ENCODE measurements at places on chromosomes 12 and 14.

DNA sequence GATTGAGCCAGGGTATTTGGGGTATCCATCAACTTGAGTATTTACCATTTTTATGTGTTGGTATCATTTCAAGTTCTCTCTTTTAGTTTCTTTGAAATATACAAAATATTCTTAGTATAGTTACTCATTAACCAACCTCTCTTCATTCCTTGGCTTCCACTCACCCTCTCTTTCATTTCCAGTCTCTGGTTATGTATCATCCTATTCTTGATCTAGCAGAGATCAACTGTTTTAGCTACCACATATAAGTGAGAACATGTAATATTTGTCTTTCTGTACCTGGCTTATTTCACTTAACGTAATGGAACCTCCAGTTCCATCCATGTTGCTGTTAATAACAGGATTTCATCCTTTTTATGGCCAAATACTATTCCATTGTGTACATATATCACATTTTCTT is 86.9 kb downstream of the DACT1 start:
- H3K4me1 ChIP-seq = no peaks in the 10 kb centered on the region
- no peak for DNase-seq
- no peak overlapping the region for H3K27ac ChIP-seq
- H3K4me3 ChIP-seq = no peak overlapping the region

- H3K27me3 ChIP-seq = no peaks in the 10 kb centered on the region
- H3K4me3 ChIP-seq = no peak overlapping the region
- peaks cover 38% of the 10 kb centered on the region for H3K36me3 ChIP-seq
- H3K4me1 ChIP-seq = no peaks in the 10 kb centered on the region
These were observed 64.1 kb downstream of the KIAA0586 start for GRCh38 chr14:58491593-58491992.

GRCh38 chr14:23421594-23421993 is 13.5 kb upstream of the MYH6 start:
- no peaks in the 10 kb centered on the region for H3K36me3 ChIP-seq
- no peak overlapping the region for H3K4me3 ChIP-seq
- no peaks in the 10 kb centered on the region for H3K27me3 ChIP-seq
- no peak for DNase-seq
- H3K4me1 ChIP-seq = no peaks in the 10 kb centered on the region

GRCh38 chr14:100747021-100747586 is 20.4 kb downstream of the DLK1 start:
- peak; percentile 37 for DNase-seq
- H3K4me3 ChIP-seq = no peak overlapping the region
- H3K36me3 ChIP-seq = no peaks in the 10 kb centered on the region
- H3K27ac ChIP-seq = no peak overlapping the region
- no peaks in the 10 kb centered on the region for H3K4me1 ChIP-seq

GRCh38 chr12:67377021-67377420 is 107.9 kb downstream of the CAND1 start:
- DNase-seq = no peak
- no peaks in the 10 kb centered on the region for H3K4me1 ChIP-seq
- H3K27ac ChIP-seq = no peak overlapping the region
- no peaks in the 10 kb centered on the region for H3K36me3 ChIP-seq
- H3K4me3 ChIP-seq = no peak overlapping the region
- H3K27me3 ChIP-seq = no peaks in the 10 kb centered on the region

DNA sequence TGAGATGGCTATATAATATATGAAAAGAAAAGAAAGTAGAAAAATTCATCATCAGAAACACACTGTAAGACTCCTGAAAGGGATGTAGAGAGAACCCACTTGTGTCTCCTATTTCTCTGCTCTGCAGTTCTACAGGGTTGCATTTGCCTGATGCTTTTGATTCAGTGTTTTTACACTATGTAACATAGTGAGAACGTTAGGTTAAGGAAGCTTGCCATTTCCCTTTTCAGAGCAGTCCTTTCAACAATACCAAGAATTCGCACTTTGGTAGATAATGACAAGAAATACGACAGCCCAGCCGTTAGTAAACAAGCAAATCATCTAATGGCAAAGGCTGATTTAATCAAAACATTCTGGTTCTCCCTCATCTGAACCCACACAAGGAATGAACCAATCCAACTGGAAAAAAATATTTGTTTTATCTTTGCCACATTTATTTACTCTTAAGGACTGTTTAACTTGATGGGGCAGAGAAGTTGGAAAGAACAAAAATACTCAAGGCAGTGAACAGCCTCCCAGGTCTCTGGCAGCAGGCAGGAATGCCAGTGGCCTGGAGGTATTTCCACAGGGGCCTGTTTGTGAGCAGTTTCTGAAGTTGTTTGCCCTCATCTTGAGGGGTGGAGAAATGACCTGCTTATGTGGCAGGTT is 30.8 kb upstream of the SOCS2 start:
- H3K27me3 ChIP-seq = no peaks in the 10 kb centered on the region
- peaks cover 4% of the 10 kb centered on the region for H3K4me1 ChIP-seq
- H3K27ac ChIP-seq = no peak overlapping the region
- H3K4me3 ChIP-seq = no peak overlapping the region
- H3K36me3 ChIP-seq = no peaks in the 10 kb centered on the region
- DNase-seq = no peak

DNA sequence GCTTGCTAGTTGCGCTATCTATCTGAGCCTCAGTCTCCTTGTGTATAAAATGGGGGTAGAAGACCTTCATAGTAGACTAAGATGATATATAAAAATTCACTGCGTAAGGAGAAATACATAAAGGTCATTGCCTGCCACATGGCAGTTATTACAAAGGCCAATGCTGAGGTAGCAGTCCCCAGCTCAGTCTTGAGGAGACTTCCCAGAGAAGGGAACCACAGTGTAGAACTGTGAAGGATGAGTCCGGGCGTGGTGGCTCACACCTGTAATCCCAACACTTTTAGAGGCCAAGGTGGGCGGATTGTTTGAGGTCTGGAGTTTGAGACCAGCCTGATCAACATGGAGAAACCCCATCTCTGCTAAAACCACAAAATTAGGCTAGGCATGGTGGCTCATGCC is 17.1 kb upstream of the SP7 start:
- DNase-seq = no peak
- H3K27me3 ChIP-seq = no peaks in the 10 kb centered on the region
- H3K36me3 ChIP-seq = no peaks in the 10 kb centered on the region
- no peak overlapping the region for H3K27ac ChIP-seq
- H3K4me1 ChIP-seq = no peaks in the 10 kb centered on the region

DNA sequence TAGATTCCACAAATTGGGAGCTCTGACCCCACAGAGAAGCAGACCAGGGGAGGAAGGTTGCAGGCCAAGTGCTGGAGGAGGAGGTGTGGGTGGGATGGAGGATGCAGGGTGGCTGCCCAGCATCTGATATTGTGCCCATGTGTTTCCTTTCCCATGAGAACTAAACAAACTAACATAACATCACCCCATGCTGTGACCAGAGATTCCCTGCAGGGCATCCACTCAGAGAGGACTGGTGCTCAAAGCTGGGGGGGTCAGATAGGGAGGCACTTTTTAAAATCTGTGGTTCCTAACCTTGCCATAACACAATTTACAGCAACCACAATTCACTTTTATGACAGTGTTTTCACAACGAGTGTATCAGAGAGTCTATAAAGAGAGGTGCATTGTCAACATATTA is 1277.6 kb downstream of the AACS start:
- no peak overlapping the region for H3K4me3 ChIP-seq
- no peak overlapping the region for H3K27ac ChIP-seq
- no peaks in the 10 kb centered on the region for H3K27me3 ChIP-seq

DNA sequence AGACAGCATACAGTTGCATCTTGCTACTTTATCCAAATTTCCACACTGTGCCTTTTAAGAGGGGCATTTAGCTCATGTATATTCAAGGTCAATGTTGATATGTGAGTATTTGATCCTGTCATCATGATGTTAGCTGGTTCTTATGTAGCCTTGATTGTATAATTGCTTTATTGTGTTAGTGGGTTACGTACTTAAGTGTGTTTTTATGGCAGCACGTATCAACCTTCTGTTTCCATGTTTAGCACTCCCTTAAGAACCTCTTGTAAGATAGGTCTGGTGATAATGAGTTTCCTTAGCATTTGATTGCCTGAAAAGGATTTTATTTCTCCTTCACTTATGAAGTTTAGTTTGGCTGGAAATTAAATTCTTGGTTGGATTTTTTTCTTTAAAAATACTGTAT is 445.2 kb downstream of the NAV3 start:
- no peak overlapping the region for H3K27ac ChIP-seq
- H3K27me3 ChIP-seq = no peaks in the 10 kb centered on the region
- H3K4me1 ChIP-seq = no peaks in the 10 kb centered on the region
- H3K36me3 ChIP-seq = no peaks in the 10 kb centered on the region
- no peak overlapping the region for H3K4me3 ChIP-seq

DNA sequence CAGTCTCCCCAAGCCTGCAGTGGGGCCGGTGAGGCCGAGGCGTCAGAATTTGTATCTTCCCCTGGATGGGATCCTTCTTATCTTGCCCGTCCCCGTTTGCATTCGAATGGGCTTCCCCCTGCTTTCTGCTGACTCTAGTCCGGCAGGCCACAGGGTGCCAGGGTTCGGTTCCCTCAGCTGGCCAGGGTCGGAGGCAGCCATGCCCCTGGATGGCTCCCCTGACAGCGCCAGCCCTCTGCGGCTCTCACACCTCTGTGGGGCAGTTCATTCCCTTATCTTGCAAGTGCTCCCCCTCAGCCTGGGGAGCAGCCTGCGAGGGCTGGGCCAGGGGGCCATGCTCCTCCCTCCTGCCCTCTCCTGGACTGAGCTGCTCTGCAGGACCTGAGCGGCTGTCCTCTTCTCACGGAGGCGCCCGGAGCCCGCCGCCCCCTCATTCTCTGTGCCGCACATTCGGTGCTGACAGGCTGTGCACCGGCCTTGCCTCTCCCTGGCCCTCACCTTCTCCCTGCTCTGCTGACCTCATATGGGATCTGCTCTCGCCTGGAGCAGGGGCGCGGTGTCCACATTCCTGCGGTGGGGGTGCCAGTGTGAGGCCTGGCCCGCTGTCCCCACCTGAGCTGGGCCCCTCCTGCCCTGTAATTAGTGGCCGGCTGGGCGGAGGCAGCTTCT is 32.8 kb downstream of the KIF26A start:
- no peak overlapping the region for H3K27ac ChIP-seq
- H3K36me3 ChIP-seq = no peaks in the 10 kb centered on the region

- H3K36me3 ChIP-seq = no peaks in the 10 kb centered on the region
- H3K4me3 ChIP-seq = no peak overlapping the region
- H3K27me3 ChIP-seq = no peaks in the 10 kb centered on the region
- no peak for DNase-seq
- H3K4me1 ChIP-seq = no peaks in the 10 kb centered on the region
These were observed 256.8 kb upstream of the DDHD1 start for GRCh38 chr14:53409969-53410368.

DNA sequence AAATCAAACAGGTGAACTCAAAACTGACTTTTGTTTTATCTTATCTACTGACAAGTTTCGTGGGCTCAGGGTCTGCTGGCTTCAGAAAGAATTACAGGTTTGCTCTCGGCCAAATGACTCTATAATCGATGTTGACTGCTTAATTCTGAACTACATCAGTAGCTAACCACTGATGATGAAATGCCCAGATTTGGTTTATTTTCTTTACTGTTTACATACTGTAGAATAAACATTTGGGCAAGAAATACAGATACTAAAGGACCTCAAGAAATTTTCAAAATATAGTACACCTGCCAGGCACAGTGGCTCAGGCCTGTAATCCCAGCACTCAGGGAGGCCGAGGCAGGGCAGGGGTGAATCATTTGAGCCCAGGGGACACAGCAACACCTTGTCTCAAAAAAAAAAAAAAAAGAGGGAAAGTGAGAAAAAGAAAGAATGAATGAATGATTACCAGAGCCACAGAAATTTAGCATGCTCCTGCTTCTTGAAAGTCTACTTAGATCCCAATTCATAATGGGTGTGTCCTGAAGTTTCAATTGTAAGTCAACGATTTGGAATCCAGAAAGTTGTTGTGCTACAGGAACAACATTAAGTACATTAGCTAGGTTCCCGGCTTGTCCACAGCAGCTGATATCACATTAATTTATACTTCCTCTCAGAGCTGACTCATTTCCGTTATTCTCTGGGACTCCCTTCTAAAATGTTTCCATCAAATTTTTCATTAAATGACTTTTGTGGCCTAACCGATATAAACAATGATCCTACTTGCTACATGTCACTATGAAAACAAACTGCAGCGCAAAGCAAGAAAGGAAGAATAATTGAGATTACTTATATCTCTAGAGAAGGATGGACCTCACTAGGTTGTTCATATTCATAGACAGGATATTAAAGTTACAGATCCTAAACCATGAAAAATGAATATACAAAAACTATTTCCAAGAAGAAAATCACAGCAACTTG is 134.3 kb downstream of the MED13L start:
- no peaks in the 10 kb centered on the region for H3K36me3 ChIP-seq
- peak overlapping the region; percentile 53 for H3K27ac ChIP-seq
- peaks cover 90% of the 10 kb centered on the region for H3K4me1 ChIP-seq
- no peaks in the 10 kb centered on the region for H3K27me3 ChIP-seq
- no peak overlapping the region for H3K4me3 ChIP-seq

DNA sequence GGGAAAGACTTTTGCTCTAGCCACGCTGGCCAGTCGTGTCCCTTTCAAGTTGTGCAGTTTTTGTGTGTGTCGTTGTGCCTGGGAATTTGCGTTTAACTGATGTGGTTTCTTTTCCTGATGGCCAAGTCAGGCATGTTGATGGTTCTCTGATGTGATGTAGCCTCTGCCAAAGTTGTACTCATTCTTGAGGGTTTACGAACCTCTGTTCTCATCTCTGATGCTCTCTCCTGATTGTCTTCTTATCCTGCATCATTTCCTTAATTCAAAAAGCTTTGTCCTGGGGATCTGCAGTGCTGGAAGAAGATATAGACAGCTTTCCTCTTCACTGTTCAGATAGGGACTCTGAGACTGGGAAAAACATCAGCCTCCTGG is 25.4 kb downstream of the CD9 start:
- peaks cover 5% of the 10 kb centered on the region for H3K36me3 ChIP-seq
- H3K4me1 ChIP-seq = peaks cover 6% of the 10 kb centered on the region
- no peak overlapping the region for H3K4me3 ChIP-seq
- DNase-seq = no peak
- H3K27me3 ChIP-seq = no peaks in the 10 kb centered on the region
- peak overlapping the region; percentile 85 for H3K27ac ChIP-seq

DNA sequence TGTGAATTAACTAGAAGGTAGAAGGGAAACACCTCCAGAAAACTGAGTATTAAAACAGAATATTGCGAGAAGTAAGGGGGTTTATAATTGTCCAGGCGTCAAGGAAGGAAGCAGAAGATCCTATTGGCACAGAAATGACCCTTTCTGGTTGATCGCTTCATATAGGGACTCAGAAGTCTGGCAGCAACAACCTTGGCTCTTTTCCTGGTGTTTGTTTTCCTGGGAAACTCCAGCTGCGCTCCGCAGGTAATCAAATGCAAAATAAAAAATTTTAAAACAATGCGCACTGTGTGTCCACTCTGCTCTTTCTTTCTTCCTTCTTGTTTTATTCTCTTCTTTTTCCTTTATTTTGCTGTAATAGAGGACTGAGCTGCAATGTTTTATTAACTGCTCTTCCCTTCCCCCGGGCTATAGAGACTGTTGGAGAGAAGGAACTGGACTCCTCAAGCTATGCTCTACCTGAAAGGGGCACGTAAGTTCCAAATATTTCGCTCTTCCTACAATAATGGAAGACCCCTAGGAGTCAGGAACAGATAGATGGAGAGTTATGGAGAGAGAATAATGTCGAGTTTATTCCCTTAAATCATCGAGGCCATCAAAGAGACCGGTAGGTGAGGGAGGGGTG is 737 bp downstream of the SPX start:
- H3K36me3 ChIP-seq = no peaks in the 10 kb centered on the region
- no peak for DNase-seq
- peaks cover 4% of the 10 kb centered on the region for H3K27me3 ChIP-seq
- no peak overlapping the region for H3K27ac ChIP-seq
- peaks cover 14% of the 10 kb centered on the region for H3K4me1 ChIP-seq

GRCh38 chr14:54211551-54212308 is 185.1 kb upstream of the CDKN3 start:
- DNase-seq = no peak
- peak overlapping the region; percentile 47 for H3K27ac ChIP-seq
- H3K4me3 ChIP-seq = no peak overlapping the region
- H3K4me1 ChIP-seq = no peaks in the 10 kb centered on the region

All from tibial artery (tissue), 4 donors.